Neural progenitor cell (in vitro differentiated cells): ENCODE measurements at places on chromosomes 13 and 19.
A peak's percentile ranks its signal among the peaks of the same experiment; 100 is the strongest.

- DNase-seq: no peak
Measured at GRCh38 chr13:33172911-33173310, 112.6 kb downstream of the STARD13 start.

- no peak for DNase-seq
Measured at GRCh38 chr13:36543671-36544070, 111.4 kb downstream of the CCNA1 start.

- no peak for DNase-seq
Measured at GRCh38 chr19:18317961-18318800, 4.7 kb downstream of the LSM4 start.

DNA sequence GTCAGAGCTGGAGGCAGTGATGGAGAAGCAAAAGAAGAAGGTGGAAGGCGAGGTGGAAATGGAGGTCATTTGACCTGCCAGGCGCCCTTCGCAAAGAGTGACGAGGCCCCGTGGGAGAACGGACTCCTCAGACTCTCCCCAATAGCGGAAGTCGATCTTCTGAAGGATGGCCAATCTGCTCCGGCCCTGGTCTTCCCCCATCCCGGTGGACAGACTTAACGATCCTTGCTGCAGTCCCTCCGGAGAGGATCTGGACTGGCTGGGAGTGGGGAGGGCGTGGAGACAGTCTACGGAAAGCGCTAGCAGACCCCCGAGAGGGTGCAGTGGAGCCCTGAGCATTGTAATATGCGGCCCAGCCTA is 11.9 kb downstream of the EPS8L1 start:
- DNase-seq: no peak

GRCh38 chr19:35717665-35718344 is at the start of gene KMT2B:
TSS of gene KMT2B (plus strand) at chr19:35718003. CDS start at chr19:35718019, 16 bp downstream.
- DNase-seq: peak; percentile 99

GRCh38 chr19:44588771-44589112 is 24.6 kb upstream of the IGSF23 start:
- DNase-seq: no peak

DNA sequence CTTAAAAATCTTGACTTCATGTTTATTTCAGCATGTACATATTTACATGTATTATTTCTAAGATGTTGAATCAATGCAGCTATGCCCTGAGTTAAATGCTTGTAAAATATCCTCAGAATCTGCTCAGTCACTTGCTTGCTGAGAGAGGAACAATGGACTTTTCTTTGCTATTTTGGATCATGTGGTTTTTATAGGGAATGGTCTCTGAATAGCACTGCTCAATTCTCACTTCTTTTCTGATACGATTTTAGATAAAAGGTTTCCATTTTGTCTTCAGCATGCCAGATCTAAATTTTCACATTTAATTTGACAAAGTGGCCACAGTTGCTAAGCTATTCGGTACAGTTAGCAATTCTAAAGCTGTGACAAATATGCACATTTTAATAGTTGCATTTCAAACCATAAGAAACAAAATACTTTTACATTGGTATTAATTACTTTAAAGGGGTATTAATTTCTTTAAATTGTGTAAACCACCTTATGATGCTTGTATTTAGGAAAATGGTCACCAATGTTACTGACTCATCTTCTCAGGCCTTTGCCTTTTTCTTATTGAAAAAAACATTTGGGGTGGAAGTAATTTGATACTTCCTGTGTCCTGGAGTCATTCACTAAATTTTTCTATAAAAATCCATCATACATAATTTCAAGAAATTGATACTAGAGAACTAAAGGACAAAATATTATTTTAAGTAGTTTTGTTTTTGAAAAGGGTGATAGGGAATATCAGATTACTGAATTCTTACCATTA is 113.5 kb downstream of the MYO16 start:
- DNase-seq: no peak

GRCh38 chr13:111347438-111347837 is 27.0 kb downstream of the TEX29 start:
- no peak for DNase-seq

DNA sequence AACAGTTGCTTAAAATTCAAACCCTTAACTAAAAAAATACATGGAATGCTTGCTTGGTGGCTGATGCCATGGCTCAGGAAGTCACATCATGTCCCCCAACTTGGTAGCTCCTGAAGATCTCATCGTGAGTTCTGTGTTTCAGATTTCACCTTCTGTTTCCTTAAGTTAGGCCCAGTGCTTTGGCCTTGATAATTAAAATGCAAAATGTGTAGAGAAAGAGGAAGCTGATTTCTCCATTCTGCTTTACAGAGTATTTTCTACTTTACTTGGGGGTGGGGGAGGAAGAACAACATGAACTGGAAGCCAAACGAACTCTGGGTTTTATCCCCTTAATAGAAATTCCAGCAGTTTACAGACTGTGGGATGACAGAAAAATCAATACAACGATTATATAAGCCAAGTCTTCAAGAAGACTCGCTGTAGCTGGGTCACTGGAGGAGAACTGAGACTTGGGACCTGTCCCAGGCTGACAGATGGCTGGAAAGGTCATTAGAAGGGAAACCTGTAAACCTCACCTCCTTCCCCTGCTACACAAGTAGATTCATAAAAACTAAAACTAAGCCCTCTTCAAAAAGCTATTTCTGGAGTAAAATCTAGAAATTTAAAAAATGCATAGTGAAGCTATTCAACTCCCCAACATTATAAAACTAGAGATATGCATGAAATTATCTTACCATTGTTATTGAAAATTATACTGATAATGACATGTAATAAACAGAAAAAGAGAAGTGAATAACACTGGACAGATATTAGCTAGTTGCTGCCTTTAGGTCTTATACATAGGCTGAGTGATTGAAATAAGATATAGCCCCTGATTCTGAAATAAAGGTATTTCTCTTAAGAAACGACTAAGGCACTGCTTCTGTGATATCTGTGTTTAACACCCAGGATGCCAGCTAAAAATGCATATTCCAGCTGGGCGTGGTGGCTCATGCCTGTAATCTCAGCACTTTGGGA is 22.1 kb upstream of the GGACT start:
- no peak for DNase-seq

- no peak for DNase-seq
Measured at GRCh38 chr19:17118957-17119356, 43.4 kb downstream of the MYO9B start.

GRCh38 chr13:50127726-50128291 is 112.6 kb downstream of the KCNRG start:
- DNase-seq: peak; percentile 71

DNA sequence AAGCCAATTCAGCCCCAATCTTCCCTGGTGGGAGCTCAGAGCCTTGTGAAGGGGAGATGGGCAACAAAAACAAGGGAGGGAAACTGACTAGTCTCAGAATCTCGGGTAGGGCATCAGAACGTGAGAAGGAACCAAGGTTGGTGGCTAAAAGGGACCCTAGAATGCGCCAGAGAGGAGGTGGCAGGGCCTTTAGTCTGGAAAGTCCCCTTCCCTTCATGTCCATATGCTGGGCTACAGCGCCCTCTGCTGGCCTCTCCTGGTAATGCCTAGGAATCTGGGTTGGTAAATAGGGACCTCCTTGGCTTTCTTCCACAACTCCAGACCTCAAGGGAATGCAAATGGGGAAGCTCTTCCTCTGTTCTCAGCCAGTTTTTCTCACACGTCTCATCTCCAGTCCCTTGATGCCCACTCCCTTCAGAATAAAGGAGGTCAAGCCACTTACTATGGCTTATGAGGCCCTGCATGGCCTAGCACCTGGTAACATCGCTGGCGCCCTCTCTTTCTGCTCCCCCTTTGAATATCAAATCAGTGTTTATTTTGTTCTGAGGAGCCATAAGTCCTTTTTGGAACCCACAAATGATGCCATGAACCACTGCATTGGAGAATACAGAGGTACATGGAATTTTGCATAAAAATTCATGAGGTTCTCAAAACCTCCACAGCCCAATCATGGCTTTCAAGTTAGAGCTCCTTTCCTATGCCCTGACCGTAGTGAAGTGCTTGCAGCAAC is 1.4 kb upstream of the CCDC97 start:
- DNase-seq: peak; percentile 87

GRCh38 chr13:91036886-91037285 is 310.6 kb upstream of the MIR17HG start:
- no peak for DNase-seq

DNA sequence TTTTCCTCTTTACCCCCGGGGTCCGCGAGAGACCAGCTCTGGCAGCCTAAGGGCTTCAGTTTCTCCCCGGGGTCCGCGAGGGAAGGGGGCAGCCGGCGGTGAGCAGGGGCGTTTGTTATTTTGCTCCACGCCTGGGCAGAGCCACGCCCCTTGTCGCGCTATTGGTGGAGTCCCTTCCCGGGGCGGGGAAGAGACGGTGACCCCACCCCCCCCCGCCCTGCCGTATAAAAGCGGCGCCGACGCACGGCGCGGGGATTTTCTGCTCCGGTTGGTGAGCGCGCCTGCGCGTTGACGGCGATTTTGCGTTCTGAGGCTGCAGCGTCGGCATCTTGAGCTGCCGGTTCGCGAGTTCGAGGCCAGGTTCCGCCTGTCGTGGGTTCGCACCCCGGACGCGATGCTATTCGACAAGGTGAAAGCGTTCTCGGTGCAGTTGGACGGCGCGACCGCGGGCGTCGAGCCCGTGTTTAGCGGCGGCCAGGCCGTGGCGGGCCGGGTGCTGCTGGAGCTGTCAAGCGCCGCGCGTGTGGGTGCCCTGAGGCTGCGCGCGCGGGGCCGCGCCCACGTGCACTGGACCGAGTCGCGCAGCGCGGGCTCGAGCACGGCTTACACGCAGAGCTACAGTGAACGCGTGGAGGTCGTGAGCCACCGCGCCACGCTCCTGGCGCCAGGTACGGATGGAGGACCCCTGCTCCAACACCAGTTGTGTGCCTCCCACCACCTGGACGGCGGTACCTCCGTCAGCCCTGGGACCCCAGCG is at the start of gene ARRDC2:
Gene ARRDC2, plus strand, starts transcription at position 254 of the 757 bp plus-strand sequence. Its CDS starts 141 bp downstream, at position 395.
- DNase-seq: peak; percentile 98

DNA sequence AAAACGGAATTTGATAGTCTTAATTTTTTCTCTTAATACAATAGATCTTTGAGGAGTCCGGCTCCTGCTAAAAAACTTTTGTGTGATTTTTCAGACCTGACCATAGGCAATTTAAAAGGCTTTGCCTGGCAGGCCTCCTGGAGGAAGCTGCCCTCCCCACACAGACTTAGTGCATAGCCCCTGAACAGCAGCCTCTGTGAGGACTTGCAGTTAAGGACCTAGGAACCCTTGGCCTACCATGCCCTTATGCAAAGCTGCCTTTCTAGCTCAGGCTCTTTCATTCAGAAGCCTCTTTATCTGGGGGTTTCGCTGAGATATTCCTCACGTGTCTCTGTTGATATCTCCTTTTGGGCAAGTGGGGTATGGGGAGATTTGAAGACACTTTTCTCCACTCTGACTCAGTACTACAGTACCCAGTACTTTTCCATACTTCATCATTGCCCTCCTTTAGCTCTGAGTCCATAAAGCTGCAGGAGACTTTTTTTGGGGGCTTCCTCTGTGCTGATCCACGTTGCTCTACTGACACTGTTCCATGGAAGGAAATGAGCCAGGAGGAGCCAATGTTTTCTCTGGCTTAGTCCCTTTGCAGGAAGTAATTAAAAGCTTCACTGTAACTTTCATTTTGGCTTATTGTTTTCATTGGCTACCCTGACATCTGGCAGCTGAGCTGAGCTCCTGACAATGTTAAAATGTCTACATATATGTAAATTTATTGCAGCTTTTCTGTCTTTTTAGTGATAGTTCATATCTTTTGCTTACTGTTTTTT is 283.1 kb downstream of the TDRD3 start:
- DNase-seq: no peak

- DNase-seq: peak; percentile 72
Measured at GRCh38 chr19:4811328-4812131, 20.0 kb downstream of the TICAM1 start.
